ENCODE measurements at places on chromosomes 16 and 17.

GRCh38 chr17:2309338-2310154, 5.8 kb downstream of the SRR start:
- DNase-seq, result no peak

DNA sequence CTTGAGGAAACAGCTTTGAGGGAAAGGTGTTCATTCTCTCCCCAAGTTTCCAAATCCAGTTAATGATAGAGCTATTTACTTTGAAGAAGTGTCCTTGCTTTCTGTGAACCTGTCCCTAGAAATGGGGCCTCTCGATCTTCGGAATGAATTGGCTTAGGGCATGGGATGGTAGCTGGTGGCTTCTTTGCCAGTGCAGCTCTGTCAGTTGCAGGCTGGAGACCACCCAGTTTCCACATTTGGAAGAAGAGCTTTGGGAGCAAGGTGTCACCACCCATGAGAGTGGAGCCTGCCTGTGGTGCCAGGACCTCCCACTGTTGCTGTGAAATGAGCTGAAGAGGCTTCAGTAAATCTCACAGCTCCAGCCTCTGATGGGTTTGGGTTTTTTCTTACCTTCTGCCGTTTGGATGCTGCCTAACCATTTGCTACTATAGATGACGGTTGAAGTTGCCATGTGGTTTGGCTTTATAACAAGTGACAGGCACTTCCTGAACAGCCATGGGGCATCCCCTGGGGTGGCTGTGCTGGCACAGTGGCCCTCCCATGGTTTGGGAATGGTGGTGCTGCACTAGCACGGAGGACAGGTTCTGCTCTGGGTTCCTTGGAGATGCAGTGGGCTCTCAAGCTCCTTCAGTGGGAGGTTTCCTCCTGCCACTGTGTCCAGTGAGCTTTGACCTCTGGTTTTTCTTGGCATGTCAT, 19.5 kb upstream of the SLC5A10 start:
- DNase-seq, result no peak

GRCh38 chr16:454397-454940, 29.0 kb downstream of the RAB11FIP3 start:
- DNase-seq, result no peak

DNA sequence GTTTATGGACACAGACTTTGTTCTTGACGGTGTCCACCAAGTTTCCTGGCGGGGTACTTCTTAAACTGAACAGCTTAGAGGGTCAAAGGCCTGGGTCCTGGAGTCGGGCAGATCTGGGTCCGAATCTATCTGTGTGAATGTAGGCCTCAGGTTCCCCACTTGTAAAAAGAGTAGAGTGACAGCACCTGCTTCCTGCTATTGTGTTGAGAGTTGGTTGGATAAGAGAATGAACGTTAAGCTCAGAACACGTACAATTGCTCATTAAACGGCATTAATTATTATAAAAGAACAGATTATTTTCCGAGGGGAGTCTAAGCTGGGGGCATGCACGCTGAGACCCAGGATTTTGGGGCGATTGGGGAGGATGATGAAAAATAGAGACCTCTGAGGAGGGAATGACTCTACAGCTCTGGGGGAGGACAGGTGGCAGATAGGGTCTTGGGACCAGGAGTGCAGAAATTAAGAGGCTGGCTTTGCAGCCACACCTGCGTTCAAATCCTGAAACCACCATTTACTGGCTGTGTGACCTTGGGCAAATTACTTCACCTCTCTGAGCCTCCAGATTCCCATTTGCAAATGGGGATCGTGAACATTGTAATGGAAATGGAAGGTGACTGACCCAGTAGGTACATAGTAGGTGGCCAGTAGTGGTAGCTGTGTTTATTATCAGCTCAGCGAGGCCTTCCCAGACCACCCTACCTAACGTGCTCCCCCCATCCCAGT, 862 bp downstream of the CLEC16A start:
- no peak for DNase-seq

DNA sequence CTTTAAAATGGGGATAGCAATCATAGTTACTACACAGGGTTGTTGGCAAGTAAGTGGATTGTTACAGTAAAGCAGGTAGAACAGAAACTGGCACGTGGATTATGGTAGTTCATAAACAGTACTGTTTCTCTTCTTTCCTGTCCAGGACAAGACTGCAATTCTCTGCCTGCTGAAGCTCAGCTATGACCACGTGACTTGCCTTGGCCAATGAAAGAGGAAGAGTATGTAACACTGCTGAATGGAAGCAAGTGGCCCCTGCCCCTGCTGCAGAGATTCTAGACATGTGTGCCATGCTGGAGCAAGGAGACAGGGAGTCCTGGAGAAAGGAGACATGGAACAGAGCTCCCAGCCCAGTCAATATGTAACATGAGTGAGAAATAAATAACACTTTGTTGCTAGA, 66.6 kb upstream of the TOX3 start:
- DNase-seq, result no peak

- DNase-seq, result no peak
Measured at GRCh38 chr16:57837305-57838125, 35.2 kb upstream of the KIFC3 start.

DNA sequence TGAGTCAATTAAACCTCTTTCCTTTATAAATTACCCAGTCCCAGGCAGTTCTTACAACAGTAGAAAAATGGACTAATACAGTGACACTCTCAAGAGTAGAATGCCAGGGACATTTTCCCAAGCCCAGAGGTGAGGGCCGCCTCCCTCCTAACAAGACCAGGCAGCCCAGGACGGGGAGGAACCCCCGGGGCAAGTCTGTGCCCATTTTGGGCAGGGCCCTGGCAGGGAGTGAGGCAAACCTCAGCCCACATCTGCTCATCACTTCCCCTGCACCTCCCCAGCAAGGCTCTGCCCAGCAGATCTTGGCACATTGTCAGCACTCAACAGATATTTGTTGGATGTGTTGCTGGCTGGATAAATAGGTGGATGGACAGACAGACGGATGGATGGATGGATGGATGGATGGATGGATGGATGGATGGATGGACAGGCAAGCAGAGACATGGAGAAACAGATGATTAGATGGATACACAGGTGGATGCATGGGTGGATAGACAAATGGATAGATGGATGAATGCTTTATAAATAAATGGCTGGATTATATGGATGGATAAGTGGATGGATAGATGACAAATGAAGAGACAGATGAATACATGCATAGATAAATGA, 271.3 kb downstream of the PARN start:
- no peak for DNase-seq

DNA sequence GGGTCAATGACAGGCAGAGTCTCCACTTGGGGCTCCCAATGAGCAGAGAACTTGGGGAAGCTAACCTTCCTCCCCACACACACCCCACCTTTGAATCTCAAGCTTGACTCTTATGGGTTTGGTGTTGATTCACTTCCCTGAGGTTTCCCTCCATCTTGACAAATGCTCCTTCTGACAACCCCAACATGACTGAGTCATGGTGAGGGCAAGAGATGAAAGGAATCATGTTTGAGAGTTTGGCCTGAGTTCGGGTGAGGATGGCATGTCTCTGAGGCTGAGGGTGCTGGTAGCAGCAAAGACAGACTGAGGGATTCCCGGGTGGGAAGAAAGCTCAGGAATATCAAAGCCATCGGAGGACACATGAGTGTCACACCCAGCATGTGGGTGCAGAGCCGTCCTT, 18.7 kb downstream of the KRT9 start:
- DNase-seq, result no peak

DNA sequence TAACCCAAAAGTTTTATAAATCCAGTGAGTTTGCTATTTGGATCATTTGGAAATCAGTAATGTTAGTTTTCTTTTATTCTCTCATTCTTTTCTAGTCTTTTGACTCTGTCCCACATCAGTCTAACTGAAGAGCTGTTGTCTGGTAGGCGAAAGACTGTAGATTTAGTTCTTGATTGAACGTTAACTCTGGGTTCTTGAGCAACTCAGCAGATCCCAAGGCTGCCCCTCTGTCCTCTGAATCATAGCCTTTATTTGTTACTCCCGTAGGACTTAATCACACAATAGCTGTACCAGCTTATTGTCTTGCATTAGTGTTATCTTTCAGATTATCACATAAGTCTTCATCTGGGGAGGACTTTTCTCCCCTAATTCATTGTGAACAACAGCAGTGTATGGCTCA, 119.3 kb upstream of the TOM1L1 start:
- DNase-seq, result no peak

GRCh38 chr17:6710317-6710716, 2.9 kb downstream of the SLC13A5 start:
- no peak for DNase-seq

- DNase-seq, result no peak
Measured at GRCh38 chr16:13351181-13351580, 449.8 kb downstream of the SHISA9 start.

DNA sequence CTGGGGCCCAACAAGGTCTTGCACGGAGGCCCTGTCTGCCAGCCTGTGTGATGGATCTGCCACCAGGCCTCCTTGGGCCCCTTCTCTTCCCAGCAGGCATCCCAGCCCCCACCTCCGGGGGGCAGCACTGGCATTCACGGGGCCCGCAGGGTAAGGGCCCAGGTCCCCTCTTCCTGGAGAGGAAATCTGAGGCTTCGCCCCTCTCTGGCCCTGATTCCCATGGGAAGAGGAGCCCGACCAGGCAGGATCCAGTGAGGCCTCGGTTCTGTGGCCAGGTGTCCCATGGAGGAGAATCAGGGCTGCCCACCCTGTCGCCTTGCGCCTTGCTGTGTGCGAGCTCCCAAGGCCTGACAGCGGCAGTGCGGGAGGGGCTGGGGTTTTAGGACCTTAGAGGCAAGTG, 48.4 kb downstream of the PDPK1 start:
- no peak for DNase-seq

DNA sequence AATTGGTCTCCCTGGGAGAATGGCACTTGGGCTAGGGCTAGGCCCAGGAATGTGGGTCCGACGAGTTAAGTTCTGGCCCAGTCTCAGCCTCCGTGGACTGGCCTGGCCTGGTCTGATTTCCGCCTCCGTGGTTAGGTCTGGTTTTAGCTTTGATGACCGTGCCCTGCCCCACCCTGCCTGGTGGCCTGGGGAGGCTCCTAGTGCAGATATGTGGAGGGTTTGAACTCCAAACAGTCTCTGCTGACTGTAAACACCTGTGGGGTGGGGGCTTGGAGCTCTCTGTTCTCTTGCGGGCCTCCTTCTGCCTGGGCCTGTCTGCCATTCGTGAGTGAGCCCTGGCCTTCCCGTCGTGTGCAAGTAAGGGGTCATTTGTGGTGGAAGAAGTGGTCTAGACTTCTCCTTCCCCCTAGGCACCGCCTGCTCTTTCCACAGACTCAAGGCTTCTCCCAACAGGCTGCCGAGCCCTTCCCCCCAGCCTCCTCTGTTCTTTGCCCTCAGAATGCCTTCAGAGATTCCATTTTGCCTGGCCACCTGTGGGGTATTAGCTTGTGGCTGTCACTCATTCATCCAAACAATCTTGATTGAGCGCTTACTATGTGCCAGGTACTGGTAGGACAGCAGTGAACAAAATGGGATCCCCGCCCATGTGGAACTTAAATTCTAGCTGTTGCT, 1.6 kb downstream of the ATP6V0C start:
- no peak for DNase-seq

DNA sequence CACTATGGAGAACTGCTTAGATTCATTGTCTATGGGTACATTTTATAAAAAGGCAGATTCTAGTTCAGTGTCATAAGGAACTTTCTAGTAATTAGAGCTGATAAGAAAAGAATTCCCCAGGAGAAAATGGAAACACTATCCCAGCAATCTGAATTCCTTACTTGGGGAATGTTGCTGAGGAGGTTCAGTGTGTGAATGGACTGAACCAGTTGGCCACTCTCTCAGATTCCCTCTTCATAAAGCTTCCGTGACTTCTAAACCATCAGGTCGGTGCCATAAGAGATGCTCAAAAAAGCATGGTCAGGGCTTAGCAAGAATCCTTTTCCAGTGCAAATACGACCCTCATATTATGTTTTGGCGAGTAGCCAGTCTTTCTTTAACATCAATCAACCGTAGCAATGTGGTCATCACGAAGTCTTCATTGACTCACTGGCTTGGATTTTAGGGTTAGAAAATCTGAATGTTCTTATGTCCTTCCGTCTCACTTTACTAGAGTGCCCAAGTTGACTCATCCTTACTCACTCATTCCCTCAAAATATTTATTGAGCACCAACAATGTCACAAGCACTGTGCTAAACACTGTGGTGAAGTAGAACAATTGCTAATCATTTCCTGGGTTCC, 102.7 kb upstream of the HLF start:
- peak; percentile 31 for DNase-seq

- no peak for DNase-seq
Measured at GRCh38 chr17:56708220-56708558, 114.7 kb downstream of the NOG start.

DNA sequence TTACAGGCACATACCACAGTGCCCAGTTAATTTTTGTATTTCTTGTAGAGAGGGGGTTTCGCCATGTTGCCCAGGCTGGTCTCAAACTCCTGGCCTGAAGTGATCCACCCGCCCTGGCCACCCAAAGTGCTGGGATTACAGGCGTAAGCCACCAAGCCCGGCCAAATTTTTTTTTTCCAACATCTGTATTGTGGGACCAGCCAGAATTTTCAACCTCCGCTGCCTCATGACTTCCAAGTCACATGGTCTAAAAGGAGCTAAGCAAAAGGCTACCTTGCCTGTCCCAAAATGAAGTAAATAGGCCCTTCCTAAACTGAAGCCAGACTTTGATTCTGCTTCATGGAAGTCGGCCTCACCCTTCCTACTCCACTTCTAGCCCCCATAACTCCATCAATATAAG, 4.2 kb upstream of the SPAG7 start:
- no peak for DNase-seq

- DNase-seq, result no peak
Measured at GRCh38 chr16:77540646-77541045, 105.8 kb upstream of the ADAMTS18 start.

DNA sequence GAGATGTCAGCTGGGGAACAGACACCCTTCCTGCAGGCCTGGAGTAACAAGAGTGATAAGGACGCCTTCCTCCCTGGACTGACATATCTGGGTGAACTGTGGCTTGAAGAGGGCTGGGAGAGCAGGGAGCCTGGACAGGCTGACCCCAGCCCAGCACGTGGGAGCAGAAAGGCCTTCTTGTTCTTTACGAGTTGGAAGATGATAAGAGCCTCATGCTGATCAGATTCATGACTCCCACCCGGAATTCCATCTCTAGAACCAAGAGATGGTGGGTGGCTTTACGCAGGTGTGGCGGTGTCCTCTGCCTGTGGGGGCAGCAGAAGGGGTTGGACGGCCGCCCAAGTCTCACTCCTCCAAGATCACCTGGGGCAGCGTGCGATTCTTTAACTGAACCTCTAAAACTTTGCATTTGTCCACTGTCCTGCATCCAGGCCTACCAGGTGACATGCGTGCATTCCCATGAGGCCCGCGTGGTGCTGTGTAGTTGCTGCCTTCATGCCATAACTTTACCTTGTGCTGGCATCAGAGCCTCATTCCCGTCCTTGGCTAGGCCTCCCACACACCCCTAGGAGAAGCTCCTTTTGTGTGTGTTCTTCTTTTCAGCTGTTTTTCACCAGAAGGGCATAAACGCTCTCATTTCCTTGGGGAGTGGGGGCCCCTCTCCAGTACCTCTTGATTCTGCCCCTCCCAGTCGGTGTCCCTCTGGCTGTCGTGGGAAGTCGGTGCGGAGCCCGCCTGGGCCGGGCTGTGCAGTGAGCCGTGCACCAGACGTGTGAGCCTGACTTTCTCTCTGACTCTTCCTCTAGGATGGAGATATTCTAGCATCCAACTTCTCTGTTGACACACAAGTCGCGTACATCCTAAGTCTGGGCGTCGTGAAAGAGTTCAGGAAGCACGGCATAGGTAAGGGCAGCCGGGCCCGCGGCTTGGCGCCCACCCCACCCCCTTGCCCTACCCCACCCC, 13.3 kb downstream of the C16orf90 start:
- no peak for DNase-seq
